ENCODE measurements at places on chromosomes 2 and 18.

DNA sequence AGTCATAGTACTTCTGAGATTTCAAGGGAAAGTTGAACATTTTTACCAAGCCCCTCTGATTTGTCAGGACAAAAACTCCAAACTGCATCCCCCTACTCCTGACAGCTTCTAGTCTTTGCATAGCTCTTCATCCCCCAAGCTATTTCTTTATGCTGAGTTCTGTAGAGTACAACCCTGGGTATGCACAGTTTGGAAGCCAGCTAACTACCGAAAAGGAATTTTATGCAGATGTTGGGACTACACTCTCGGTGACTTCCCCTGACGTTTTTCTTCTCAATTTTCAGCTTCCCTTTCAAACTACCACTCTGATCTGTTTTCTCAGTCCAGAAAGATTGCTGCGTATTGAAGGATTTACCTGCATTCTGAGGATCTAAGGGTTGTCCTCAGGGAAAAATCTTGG lies 1060.2 kb upstream of the ACVR2A start:
- DNase-seq: no peak

GRCh38 chr2:112708968-112709367 lies 11.9 kb upstream of the NT5DC4 start:
- DNase-seq: no peak

- DNase-seq: no peak
These were observed 46.8 kb downstream of the ATOH8 start for GRCh38 chr2:85800586-85800985.

DNA sequence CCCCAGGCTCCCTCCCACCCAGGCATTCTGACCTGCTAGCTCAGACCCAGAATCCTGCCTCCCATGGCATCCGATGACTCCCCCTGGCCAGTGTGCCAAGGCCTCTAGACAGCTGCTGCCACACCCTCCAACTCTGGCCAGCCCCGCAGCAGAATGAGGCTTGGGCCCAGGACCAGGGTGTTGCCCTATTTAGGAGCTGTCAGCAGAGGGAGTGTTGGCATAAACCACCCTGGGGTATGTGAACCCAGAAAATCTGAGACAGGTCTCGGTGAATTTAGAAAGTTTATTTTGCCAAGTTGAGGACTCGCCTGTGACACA lies 134.3 kb downstream of the KLHL29 start:
- no peak for DNase-seq

DNA sequence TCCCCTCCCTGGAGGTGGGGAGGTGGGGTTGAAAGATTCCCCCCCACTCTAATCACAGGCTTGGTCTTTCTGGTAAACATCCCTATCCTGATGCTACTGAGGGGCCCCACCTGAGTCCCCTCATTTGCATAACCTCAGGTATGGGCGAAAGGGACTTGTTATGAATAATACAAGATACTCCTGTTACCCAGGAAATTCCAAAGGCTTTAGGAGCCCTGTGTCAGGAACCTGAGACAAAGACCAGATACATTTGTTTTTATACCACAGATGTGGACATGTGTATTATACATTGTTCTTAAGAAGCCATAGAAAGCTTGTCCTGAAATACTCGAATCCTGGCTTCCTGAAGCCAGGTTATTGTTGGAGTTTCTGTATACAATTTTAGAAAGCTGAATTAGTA lies 62.8 kb downstream of the MYO1B start:
- DNase-seq: no peak

DNA sequence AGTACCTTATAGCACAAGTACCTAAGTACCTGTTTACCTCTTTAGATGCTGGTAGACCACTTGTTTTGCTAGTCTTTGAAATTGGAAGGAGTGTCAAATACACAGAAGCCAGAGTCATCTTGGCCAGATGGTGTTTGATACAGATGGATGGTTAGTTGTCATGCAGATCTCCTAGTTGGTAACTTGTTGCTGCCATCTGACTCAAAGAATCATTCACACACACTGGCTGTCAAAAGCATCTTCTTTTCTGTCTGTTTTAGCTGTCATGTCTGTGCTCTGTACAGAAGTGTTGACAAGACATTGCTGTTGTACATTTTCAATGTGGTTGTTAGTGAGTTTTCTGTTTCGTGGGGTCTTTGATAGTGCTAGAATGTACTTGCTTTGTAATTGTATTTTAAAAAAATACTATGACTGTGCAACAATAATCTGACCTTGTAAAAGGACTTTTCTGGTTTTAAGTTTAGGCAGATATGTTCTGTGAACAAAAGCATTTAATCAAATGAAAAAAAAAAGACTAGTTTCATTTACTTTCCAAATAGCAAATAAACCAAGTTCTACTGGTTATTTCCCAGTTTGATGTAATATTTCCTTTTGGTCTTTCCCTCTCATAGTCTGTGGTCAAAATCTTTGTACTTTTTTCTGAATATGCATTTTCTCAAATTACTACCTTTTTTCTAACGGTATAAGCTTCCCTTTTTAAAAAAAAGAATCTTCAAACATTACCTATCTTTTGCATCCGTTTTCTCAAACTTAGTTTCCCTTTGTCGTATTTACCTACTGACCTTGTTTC lies 39.9 kb downstream of the TANK start:
- no peak for DNase-seq

GRCh38 chr2:235666213-235666781 lies 172.5 kb downstream of the AGAP1 start:
- no peak for DNase-seq

GRCh38 chr2:159096901-159097300 lies 128.5 kb downstream of the TANC1 start:
- no peak for DNase-seq

- no peak for DNase-seq
These were observed 31.8 kb upstream of the OTOS start for GRCh38 chr2:240172071-240172895.

DNA sequence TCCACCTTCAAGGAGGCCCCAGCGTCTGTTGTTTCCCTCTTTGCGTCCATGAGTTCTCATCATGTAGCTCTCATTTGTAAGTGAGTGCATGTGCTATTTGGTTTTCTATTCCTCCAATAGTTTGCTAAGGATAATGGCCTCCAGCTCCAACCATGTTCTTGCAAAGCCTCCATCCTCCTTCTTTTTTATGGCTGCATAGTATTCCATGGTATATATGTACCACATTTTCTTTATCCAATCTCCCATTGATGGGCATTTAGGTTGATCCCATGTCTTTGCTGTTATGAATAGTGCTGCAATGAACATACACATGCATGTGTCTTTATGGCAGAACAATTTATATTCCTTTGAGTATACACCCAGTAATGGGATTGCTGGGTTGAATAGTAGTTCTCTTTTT lies 73.0 kb upstream of the NFU1 start:
- no peak for DNase-seq

GRCh38 chr18:2908166-2908945 lies 61.5 kb downstream of the EMILIN2 start:
- DNase-seq: no peak

DNA sequence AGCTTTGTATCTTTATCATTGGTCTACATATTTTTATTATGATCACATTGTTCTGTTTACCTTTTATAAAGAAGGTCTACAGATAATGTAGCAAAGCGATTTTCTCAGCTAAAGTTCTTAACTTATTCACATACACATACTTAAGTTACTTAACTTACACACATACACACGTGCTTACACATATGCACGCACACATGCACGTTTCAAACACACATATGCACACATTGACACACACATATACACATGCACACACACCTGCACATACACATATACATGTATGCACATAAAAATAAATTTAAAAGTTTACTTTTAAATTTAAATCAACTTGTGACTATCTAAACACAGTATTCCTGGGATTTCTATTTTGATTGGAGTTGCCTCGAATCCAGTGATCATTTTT lies 1204.5 kb upstream of the SLC39A10 start:
- DNase-seq: no peak

- DNase-seq: no peak
These were observed 889.5 kb downstream of the EPHA4 start for GRCh38 chr2:220682616-220683015.

DNA sequence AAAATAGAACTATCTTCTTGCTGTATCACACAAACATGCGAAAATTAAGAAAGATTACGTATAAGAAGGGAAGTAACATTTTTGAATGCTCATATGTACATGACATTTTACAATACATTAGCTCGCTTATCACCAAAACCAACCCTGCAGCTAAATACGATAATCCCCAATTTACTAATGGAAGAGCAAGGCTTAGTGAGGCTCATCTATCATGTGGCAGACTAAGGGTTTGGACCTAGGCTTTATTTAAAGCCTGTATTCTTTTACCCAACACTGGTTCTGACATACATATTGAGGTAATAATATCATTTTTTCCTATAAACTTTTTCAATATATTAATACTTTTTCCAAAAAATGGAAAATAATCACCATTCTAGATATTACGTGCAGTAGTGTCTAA lies 116.8 kb upstream of the TTC39C start:
- no peak for DNase-seq

All from HS-27A (cell line).